ENCODE measurements at places on chromosomes 3 and 15.

GRCh38 chr3:158169091-158169491 lies 59.2 kb downstream of the RSRC1 start:
- DNase-seq = no peak

- DNase-seq = no peak
Observed at GRCh38 chr3:13214847-13215472, 141.7 kb upstream of the IQSEC1 start.

DNA sequence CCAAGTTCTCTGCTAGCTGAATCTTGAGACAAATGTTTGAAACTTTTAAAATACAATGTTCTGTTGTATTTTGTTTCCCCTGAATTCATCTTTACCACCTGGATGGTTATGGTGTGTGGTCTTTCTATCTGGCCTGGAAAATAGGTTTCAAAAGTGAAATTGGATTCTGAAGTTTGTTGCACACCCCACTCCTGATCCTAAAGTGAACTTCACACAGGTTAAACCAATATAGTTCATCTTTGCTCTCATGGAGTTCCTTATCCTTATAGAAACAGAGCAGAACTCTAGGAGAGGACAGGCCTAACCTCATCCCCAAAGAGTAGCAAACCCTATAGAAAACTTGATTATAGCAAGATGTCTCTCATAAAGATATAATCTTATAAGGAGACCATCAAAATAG lies 179.4 kb upstream of the BCL6 start:
- no peak for DNase-seq

DNA sequence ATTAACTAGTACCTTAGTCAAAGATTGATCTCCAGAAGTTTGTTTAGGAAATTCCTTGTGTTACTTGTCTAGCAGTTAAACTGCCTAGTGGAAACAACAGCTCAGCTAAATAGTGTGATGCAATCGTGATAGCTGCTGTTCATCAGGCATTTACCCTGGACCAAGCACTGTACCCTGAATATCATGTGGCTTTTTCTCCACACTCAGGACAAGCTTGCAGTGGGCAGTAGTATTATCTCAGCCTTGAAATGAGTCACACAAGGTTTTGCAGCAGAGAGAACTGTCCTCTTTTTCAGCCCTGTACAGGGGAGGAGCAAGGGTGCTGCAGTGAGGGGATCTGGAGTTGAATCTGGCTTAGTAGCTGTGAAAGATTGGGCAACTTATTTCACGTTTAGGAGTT lies 208.4 kb downstream of the TP63 start:
- no peak for DNase-seq

GRCh38 chr3:197368821-197369220 lies 70.4 kb upstream of the DLG1 start:
- DNase-seq = no peak

DNA sequence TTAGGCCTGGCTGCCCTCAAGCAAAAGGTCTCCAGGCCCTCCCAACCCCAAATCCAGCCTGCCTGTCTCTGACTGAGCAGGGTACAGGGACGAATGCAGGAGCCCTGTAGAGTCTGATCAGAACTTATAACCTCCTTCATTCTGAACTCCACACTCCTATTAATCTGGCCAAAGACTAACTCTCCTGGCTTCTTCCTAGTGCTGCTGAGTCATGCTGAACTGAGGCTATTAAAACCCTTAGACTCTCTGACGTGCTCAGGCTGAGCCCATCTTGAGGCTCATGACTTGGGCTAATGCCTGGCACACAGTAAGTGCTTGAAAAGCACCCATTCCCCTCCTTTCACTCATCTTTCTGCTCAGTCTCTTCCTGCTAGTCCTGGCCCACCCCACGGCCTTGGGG lies 81.9 kb downstream of the NUP210 start:
- no peak for DNase-seq

DNA sequence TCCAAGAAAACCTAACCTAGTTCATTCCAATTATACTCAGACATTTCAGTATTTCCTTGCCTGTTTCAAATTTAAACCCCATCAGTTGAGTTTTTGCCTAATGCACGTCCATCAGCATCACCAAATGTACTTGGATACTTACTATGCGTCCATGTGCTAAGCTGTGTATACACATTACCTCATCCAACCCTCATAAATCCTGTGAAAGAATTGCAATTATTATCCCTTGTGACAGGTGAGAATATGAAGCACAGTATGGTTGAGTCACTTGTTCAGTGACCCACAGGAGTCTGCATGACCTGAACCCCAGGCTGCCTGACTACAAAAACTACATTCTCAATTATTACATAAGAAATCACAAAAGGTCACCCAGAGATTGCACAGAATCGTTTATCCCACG lies 2.5 kb downstream of the OR5K2 start:
- DNase-seq = no peak

- DNase-seq = no peak
Observed at GRCh38 chr3:98454929-98455328, 8.1 kb upstream of the OR5K1 start.

- no peak for DNase-seq
Observed at GRCh38 chr15:51186891-51187290, 92.2 kb upstream of the TNFAIP8L3 start.

Data from GM12864 (cell line).